ENCODE measurements at places on chromosomes 4 and X.

DNA sequence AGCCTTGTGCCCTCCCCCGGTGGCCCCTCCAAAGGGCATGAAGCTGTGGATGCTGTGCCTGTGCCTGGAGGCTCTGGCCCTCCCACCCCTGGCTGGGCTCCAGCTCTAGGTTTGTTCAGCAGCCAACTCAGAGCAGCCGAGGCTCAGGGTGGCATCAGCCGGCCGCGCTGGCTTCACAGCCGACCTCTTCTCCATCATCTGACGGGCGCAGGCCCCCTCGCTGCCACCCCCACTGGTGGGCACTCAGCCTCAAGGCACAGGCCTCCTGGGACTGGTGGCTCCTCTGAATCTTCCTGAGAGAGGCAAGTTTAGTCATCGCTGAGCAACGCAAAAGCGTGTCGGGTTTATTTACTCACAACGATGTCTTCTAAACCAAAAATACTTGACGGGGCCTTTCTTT, 46.0 kb downstream of the PCGF3 start:
- DNase-seq: no peak

GRCh38 chr4:153809307-153809706, 20.4 kb upstream of the SFRP2 start:
- DNase-seq: no peak

DNA sequence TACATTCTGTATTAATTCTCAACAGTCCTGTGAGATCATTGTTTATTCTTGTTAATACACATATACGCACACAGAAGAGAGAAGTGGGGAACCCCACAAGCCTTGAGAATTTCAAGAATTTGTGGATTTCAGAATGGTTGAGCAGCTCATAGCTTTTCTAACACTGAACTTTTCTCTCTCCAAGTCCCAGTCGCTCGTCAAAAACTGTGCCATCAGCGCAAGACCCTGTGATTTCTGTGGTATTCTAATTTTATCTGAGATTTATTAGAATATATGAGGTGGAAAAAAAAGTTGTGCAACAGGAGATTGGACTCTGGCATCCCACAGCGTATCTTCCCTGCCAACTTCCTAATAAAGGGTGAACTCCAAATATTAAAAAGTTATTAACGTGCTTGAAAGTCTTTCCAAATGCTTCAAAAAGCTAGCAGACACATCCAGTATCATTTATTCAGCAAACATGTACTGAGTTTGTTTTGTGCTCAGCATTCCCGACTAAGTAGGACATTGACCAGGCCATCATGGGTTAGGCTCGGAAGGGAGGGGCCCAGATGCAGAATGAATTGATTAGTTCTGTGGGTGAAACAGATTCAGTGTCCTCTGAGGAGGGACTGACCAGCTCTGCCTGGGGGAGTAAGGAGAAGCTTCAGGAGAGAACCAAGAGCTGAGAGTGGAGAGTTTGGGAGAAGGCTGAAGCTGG, 165.6 kb downstream of the CBR4 start:
- no peak for DNase-seq

DNA sequence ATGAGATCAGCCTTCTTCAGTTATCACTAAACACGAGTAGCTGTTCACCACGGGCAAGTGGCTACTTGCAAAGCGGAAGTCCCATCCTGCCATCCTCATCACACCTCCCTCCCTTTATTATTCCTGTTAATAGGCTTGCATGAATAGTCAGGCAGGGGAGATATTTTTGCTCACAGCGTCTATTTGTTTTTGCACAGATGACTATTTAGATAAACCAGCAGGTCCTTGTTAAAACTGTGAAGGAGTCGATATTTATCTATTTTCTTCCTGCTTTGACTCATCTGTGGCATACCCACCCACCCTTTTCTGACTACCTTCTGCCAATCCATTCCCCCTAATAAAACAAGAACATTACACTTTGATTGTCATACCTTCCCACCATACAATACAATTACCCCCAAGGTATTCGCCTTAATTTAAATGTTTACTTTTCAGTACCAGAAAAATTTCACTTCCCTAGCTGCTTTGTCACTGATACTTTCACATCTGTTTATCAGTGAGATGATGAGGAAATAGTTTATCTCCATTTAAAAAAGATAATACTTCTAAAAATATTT, 96.6 kb upstream of the BANK1 start:
- no peak for DNase-seq

DNA sequence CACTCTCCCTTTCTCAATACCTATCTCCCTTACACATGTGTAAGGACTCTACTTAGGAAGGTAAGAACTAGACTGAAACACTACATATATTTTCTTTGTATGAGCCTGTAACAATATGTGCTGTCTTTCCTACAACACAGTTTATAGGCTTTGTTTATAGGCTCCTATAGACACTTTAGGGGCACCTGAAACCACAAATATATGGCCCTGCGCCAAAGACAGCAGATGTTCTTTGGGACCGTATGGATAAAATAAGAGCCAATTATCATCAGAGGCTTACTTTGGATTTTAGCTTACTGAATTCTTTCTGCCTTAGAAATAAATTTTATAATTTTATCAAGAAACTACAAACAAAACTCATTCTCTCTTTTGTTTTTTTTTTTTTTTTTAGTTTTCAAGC, 16.6 kb upstream of the CXCL3 start:
- DNase-seq: no peak

GRCh38 chr4:146490106-146490505, 31.6 kb downstream of the SLC10A7 start:
- DNase-seq: no peak

- DNase-seq: no peak
These were observed 25.7 kb downstream of the SPANXN2 start for GRCh38 chrX:143694885-143695284.

GRCh38 chr4:71648448-71648847, 135.4 kb downstream of the GC start:
- no peak for DNase-seq

DNA sequence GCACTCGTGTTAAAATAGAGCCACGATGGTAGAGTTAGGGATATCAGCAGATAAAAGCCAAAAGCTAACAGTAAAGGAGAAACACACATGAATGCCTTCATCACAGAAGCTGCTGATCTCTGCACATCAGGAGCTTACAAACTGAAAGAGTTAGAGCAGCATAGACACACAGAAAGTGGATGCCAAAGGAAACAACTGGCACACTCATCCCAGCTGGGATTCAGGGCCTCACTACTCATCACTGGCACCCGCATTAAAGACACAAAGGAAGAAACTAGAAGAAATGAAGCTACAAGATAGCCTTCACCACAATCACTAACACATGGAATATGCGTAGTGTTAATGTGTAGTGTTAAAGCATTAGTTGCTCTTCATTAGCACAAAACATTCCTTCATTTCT, 156.4 kb upstream of the TBL1X start:
- no peak for DNase-seq

GRCh38 chr4:55439023-55439422, 43.3 kb downstream of the TMEM165 start:
- no peak for DNase-seq

GRCh38 chrX:39157796-39158195, 356.5 kb downstream of the MID1IP1 start:
- DNase-seq: no peak

DNA sequence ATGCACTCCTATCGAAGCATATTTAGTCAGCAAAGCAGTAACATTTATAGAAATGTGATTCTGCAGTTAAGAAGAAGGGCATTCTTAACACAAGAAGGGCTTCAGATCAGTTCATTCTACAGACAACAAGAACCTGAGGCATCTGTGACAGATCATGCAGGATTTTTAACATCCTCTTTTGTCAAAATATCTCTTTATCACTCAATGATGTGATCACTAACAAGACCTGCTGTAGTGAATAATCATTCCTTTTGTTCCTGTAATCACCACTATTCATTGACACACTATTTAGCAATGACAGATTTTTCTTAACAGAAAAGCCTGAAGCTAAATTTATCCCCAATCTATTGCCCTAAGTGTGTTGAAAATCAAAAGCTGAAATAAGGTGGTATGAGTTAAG, 47.8 kb upstream of the ARHGAP24 start:
- no peak for DNase-seq

DNA sequence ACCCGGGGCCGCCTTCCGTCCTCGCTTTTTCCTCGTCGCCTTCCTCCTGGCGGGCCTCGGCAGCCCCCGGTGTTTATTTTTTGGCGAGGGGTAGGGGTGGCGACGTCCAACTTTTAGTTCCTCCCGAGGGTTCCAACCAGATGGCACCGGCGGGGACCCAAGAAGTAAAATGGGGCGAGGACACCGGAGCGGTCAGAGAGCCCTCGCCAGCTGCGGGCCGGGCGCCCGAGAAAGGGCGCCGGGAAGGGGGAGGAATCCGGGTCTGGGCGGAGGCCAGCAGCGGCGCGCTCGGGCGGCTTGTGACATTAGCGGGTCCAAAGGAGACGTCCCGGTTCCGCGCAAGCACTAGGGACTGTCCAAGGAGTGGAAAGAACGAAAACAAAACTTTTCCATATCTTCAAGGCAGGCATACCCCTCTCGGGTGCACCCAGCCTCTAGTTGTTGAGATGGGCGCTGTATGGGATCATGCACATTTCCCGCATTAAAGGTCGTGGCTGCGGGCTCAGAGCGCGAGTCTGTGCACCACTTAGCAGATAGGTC, 691 bp upstream of the USP46 start:
- DNase-seq: peak; percentile 38

DNA sequence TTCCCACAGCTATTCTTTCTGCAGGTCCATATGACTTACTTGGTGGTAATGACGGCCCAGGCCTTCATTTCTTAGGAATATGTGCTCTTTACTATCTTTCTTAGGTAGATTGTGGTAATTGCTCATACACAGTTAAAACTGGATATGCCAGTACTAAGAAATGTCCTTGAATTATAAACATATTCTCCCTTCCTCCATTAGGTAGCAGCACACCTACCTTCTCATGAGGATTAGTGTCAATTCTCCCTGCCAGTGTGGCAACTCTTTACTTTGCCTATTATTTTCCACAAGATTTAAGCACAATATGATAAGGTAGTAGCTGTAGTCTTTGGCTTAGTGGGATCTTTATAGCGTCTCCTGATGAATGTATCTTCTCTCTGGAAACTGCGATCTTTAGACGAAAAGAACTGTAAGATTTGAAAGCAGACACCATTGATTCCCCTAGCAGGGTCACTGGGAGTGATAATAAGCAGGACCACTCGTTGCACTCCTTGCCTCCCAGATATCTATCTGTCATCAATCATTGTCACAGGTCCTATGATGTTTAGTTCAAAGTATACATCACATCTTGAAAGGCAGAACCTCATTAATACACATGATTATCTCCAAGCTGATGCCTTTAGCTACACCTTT, 1240.7 kb downstream of the C4orf33 start:
- peak; percentile 24 for DNase-seq

GRCh38 chr4:123081971-123082370, 159.6 kb upstream of the NUDT6 start:
- no peak for DNase-seq

- no peak for DNase-seq
These were observed 343.7 kb downstream of the MID1IP1 start for GRCh38 chrX:39144956-39145355.

GRCh38 chr4:4724321-4724720, 135.1 kb upstream of the MSX1 start:
- DNase-seq: no peak

DNA sequence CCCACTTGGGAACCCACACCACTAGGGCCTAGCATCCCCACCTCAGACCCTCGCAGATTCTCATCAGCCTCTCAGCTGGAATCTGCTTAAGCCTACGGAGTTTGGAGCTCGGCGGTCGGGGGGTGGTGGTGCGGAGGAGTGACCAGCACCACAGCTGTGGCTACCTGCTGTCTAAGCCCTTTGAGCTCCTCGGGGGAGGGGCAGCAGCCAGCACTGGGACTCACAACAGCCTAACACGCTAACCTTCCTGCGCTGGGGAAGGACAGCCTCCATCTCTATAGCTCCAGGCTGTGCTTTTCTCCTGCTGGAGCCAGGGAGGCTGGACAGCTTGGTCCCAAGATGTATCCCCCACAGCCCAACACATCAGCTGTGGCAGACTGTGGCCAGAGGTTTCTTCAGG, 281.5 kb downstream of the USP46 start:
- no peak for DNase-seq

DNA sequence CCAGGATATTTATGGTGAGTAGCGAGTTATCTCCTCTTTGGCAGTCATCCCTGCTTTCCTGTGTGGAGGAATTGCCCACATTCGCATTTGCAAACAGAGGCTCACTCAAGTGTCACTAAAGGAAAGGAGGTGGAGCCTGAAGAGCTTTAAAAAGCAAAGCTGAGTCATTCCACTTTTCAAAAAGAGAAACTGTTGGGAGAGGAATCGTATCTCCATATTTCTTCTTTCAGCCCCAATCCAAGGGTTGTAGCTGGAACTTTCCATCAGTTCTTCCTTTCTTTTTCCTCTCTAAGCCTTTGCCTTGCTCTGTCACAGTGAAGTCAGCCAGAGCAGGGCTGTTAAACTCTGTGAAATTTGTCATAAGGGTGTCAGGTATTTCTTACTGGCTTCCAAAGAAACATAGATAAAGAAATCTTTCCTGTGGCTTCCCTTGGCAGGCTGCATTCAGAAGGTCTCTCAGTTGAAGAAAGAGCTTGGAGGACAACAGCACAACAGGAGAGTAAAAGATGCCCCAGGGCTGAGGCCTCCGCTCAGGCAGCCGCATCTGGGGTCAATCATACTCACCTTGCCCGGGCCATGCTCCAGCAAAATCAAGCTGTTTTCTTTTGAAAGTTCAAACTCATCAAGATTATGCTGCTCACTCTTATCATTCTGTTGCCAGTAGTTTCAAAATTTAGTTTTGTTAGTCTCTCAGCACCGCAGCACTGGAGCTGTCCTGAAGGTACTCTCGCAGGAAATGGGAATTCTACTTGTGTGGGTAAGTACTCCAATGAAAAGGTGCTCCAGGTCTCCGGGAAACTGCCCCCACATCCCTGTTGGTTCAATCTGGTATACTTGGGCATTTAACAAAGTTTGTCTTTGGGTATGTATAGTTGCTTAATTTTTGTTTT, at the start of gene EGF:
TSS of gene EGF (plus strand) at position 178 of the 890 bp plus-strand sequence. CDS start at position 631, 453 bp downstream.
- no peak for DNase-seq

- peak; percentile 68 for DNase-seq
These were observed 32.1 kb downstream of the TMEM131L start for GRCh38 chr4:153497988-153498967.

Data from kidney (tissue), 22 donors.